ENCODE measurements at places on chromosomes 5 and 9.
A peak's percentile ranks its signal among the peaks of the same experiment; 100 is the strongest.

DNA sequence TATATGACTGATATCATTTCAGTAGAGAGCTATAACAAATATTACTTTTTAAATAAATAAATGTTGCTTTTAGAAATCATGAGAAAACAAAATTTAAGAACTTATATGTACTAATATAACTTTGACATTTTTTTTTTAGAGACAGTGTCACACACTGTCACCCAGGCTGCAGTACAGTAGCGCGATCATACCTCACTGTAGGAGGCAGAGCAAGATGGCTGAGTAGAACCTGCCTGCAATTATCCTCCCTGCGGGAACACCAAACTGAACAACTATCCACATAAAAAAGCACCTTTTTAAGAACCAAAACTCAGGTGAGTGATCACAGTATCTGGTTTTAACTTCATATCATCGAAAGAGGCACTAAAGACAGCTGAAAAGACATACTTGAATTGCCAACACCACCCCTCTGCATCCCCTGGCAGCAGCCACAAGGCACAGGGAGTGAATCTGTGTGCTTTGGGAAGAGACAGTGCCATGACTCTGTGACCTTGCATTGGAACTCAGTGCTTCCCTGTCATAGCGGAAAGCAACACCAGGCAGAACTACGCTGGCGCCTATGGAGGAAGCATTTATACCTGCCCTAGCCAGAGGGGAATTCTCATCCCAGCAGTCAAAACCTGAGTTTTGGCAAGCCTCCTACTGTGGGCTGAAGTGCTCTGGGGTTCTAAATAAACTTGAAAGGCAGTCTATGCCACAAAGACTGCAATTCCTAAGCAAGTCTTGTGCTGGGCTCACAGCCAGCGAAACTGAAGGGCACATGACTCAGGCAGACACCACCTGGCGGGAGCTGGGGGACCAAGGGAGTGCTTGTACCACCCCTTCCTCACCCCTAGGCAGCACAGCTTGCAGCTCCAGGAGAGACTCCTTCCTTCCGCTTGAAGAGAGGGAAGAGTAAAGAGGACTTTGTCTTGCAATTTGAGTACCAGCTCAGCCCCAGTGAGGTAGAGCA, 142.7 kb downstream of the FBXL17 start:
- no peak for DNase-seq

DNA sequence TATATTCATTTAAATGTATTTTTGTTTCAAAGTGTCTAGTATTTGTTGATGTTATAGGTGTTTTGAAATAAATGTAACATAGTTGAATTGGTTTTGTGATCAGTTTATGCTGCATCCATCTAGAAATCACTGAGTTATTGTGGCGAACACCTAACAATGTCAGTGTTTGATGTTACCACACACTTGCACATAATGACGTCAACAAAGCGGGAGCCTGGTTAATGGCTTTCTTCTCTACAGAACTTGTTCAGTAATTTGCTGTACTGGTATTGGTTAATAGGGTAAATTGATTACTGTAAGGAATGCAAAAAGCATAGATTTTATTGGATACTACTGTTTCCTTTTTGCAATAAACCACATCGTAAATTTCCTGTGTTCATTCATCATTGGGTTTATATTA, 133.0 kb downstream of the ATG10 start:
- DNase-seq, result no peak

GRCh38 chr9:33676746-33677505, 118.4 kb upstream of the PRSS3 start:
- peak; percentile 84 for DNase-seq

DNA sequence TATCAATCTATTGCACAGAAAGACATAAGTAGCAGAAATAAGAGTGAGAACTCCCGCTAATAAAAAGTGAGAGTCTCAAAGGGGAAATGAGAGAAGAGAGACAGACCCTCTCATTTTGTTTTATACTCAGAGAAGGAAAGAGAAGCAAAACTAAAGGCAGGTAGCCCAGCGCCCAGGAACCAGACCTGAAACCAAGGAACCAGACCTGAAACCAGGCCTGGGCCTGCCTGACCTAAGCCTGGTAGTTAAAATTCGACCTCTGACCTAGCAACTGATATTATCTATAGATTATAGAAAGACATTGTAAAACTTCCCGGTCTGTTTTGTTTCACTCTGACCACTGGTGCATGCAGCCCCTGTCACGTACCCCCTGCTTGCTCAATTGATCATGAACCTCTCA, 134.5 kb upstream of the SEMA6A start:
- DNase-seq, result no peak

- DNase-seq, result no peak
These were observed 61.4 kb downstream of the PSMB7 start for GRCh38 chr9:124353811-124354274.

Measured in head of caudate nucleus (tissue), 42 donors.